PC-9 (cell line): ENCODE measurements at places on chromosomes 4 and X. TPM values are rescaled to one million over a fixed set of nuclear protein-coding genes. Genes with fewer than 3 reads are reported as not detected.

Gene JADE3
- 6.8 and 10.9 TPM in 2 replicates for total RNA-seq

Gene ATP2B3
- not detected in 2 replicates for total RNA-seq

Gene TLL1
- 0.45 and 0.46 TPM in 2 replicates for total RNA-seq

Gene TRIM75
- total RNA-seq, result not detected in 2 replicates

Gene RNF150
- total RNA-seq, result 0.15 and 0.75 TPM in 2 replicates

GRCh38 chr4:55507612-55508011, 39.1 kb downstream of the CLOCK start:
- no peak overlapping the region for H3K4me3 ChIP-seq
- no peaks in the 10 kb centered on the region for H3K4me1 ChIP-seq
- DNase-seq, result no peak
- no peaks in the 10 kb centered on the region for H3K27me3 ChIP-seq
- no peaks in the 10 kb centered on the region for H3K36me3 ChIP-seq

- H3K4me1 ChIP-seq, result no peaks in the 10 kb centered on the region
- no peaks in the 10 kb centered on the region for H3K36me3 ChIP-seq
- no peak overlapping the region for H3K27ac ChIP-seq
- no peaks in the 10 kb centered on the region for H3K27me3 ChIP-seq
- H3K4me3 ChIP-seq, result no peak overlapping the region
These were observed 19.1 kb downstream of the NOP14 start for GRCh38 chr4:2944091-2944482.

GRCh38 chrX:134026565-134027311, 41.3 kb upstream of the GPC3 start:
- H3K36me3 ChIP-seq, result no peaks in the 10 kb centered on the region
- no peak overlapping the region for H3K27ac ChIP-seq
- H3K27me3 ChIP-seq, result no peaks in the 10 kb centered on the region
- no peak for DNase-seq
- no peak overlapping the region for H3K4me3 ChIP-seq
- H3K4me1 ChIP-seq, result no peaks in the 10 kb centered on the region

- peak; percentile 39 for DNase-seq
- no peaks in the 10 kb centered on the region for H3K36me3 ChIP-seq
- H3K4me3 ChIP-seq, result peak overlapping the region; percentile 39; the same call in 1 of the 2 replicates
- peaks cover 10% of the 10 kb centered on the region for H3K4me1 ChIP-seq
- no peaks in the 10 kb centered on the region for H3K27me3 ChIP-seq
These were observed 14.4 kb downstream of the BCOR start for GRCh38 chrX:40083120-40083978.

- no peaks in the 10 kb centered on the region for H3K36me3 ChIP-seq
- H3K4me3 ChIP-seq, result peak overlapping the region; percentile 59
- no peaks in the 10 kb centered on the region for H3K4me1 ChIP-seq
- no peak for DNase-seq
These were observed 531 bp downstream of the ZNF141 start for GRCh38 chr4:337932-338758.

DNA sequence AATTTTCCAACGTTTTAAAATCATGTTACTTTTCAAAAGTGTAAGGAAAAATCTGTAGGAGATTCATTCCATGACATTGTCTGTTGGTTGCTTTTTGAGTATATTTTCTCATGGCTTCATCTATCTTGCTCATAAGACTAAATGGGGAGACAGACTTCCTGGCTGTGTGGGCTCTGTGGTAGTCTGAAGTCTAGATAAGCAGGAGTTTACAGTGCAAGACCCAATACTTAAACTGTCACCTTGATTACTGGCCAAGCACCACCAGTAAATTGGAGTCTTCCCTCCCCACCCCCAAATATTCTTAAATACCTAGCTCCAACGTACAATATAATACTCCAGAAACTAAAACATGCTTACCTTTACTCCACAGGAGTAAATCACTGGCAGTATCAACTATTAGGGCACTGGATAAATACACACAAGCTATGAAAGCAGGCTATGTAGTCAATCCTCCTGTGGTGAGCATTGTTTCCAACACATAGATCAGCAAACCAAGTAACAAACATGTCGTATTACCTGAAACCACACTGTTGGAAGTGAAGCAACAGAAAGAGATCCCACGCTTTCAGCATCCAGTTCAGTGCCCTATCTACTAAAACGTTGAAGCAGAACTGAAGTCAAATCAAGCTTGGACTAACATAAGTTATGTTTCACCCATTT, 6.2 kb downstream of the HNRNPD start:
- H3K27me3 ChIP-seq, result no peaks in the 10 kb centered on the region
- DNase-seq, result no peak
- H3K4me3 ChIP-seq, result no peak overlapping the region
- H3K4me1 ChIP-seq, result peaks cover 40% of the 10 kb centered on the region

- no peak for DNase-seq
- H3K4me1 ChIP-seq, result peaks cover 58% of the 10 kb centered on the region
- H3K27me3 ChIP-seq, result no peaks in the 10 kb centered on the region
- H3K36me3 ChIP-seq, result no peaks in the 10 kb centered on the region; the same call in 1 of the 2 replicates
- H3K4me3 ChIP-seq, result no peak overlapping the region
- H3K27ac ChIP-seq, result peak overlapping the region; percentile 23; the same call in 1 of the 2 replicates
These were observed 29.9 kb upstream of the STS start for GRCh38 chrX:7117587-7117986.

- no peaks in the 10 kb centered on the region for H3K36me3 ChIP-seq
- DNase-seq, result no peak
- H3K4me1 ChIP-seq, result no peaks in the 10 kb centered on the region
- H3K27me3 ChIP-seq, result no peaks in the 10 kb centered on the region
- no peak overlapping the region for H3K27ac ChIP-seq
- no peak overlapping the region for H3K4me3 ChIP-seq
These were observed 16.5 kb downstream of the CXCL1 start for GRCh38 chr4:73885574-73886267.

DNA sequence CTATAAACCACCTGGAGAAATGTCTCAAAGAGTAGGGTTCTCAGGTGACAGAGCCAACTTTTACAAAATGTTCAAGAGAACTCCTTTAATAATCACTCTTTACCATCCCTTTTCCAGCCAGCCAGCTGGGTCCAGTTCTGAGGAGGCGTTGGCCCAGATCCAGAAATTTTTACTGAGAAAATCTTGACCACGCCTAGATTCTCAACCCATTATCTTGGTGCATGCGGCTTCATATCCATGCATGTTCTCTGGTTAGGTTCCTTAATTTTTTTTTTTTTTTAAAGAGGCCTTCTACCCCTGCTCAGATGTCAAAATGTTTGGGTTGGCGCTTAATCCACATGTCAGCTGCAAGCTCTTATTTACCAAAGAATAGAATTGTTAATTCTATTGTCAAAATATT, 12.0 kb upstream of the MAP7D2 start:
- H3K27me3 ChIP-seq, result no peaks in the 10 kb centered on the region
- no peaks in the 10 kb centered on the region for H3K4me1 ChIP-seq
- 0 out of 2 replicates have a peak, but pooled peaks cover 12% of the 10 kb centered on the region for H3K36me3 ChIP-seq
- no peak for DNase-seq

- no peak overlapping the region for H3K27ac ChIP-seq
- DNase-seq, result no peak
These were observed 172.8 kb downstream of the SCFD2 start for GRCh38 chr4:53193111-53193510.

DNA sequence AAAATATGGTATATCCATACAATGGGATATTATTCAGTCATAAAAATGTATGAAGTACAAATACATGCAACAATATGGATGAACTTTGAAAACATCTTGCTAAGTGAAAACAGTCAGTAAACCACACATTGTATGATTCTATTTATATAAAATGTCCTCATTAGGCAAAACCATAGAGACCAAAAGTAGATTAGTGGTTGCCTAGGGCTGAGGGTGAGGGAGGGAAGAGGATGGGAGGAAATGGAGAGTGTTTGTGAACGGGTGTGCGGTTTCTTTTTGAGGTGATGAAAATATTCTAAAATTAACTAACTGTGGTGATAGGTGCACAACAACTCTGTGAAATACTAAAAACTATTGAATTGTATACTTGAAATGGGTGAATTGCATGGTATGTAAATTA, 29.6 kb downstream of the TEX11 start:
- H3K36me3 ChIP-seq, result no peaks in the 10 kb centered on the region
- H3K27me3 ChIP-seq, result no peaks in the 10 kb centered on the region
- DNase-seq, result no peak
- no peak overlapping the region for H3K27ac ChIP-seq

DNA sequence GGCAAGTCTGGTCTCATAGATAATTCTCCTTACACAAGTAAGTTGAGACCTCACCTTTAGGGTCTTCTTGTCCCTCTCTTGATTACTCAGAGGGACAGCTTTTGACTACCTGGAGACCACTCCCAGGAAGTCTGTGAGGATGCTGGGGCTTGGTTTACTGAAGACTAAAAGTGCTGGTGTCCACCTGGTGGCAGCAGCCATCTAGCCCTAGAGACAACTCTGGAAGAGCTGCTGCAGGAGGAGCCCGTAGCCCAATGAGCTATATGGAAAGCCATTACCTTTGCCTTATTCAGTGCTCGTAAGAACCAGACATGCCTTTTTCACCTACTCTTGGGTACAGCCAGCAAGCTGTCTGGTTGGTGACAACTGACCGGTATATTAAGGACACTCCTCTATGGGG, 7.3 kb downstream of the FGFBP2 start:
- peaks cover 5% of the 10 kb centered on the region; the same call in 1 of the 2 replicates for H3K4me1 ChIP-seq
- no peak overlapping the region for H3K4me3 ChIP-seq
- no peaks in the 10 kb centered on the region for H3K36me3 ChIP-seq
- no peak for DNase-seq
- H3K27me3 ChIP-seq, result no peaks in the 10 kb centered on the region
- no peak overlapping the region for H3K27ac ChIP-seq

GRCh38 chr4:56200275-56200674, 187.0 kb downstream of the AASDH start:
- no peaks in the 10 kb centered on the region for H3K4me1 ChIP-seq
- no peaks in the 10 kb centered on the region for H3K36me3 ChIP-seq
- no peak for DNase-seq

DNA sequence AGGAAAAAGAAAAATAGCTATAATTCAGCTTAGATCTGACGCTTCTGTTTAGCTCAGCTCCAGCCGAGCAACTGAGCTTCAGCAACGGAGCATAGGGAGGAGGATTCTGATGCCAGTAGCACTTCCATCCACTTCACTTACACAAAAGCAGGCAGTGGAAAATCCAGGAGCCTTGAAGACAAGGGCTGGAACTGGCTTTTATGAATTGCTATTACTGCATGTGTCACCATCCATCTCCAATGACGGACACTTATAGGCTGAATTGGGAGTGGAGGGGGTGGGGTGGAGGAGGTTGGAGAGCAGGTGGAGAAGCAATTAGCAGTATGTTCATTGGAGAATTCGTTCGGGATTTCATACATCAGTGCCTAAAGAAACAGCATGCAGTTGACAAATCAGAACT, 15.6 kb downstream of the ENOX2 start:
- H3K36me3 ChIP-seq, result no peaks in the 10 kb centered on the region
- H3K4me1 ChIP-seq, result no peaks in the 10 kb centered on the region
- H3K27me3 ChIP-seq, result no peaks in the 10 kb centered on the region
- DNase-seq, result no peak

DNA sequence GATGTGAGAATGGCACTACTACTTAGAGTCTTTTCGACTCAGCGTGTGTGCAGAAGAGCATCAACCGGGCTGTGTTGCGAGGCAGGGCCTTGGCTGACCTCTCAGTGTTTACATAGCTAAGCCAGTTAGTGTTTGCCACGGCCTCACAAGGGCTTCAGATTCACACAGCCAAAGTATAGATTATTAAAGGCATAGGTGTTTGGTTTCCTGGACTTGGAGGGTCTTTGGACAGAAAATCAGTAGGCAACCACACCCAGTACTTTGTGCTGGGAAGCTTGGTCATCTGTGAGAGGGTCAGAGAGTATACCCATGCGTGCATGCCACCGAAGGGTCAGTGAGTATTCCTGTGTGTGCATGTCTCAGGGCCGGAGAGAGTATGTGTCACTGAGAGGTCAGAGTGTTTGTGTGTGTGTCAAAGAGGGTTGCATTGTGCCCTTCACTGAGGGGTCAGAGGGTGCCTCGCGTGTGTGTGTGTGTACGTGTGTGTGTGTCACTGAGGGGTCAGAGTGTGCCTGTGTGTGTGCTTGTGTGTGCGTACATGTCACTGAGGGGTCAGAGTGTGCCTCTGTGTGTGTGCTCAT, 69.7 kb upstream of the MSANTD1 start:
- no peak overlapping the region for H3K27ac ChIP-seq
- no peak overlapping the region for H3K4me3 ChIP-seq
- H3K27me3 ChIP-seq, result no peaks in the 10 kb centered on the region
- H3K36me3 ChIP-seq, result no peaks in the 10 kb centered on the region

DNA sequence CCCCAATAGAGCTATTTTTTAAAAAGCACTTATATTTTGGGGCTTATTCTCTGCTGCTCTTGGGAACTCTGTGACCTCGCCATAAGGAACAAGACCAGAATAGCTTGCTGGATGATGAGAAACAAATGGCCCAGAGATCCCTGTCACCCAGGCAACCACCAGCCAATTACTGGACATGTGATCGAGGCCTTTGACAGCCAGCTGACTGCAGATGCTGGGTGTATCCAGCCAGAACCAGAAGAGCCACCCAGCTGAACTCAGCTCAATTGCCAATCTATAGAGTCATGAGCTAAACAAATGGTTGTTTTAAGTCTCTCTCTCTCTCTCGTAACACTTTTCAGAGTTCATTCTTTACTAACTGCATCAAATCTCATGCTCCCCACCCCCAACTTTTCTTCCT, 24.4 kb upstream of the CITED1 start:
- no peaks in the 10 kb centered on the region for H3K4me1 ChIP-seq
- no peaks in the 10 kb centered on the region for H3K27me3 ChIP-seq
- no peak overlapping the region for H3K27ac ChIP-seq
- no peaks in the 10 kb centered on the region for H3K36me3 ChIP-seq
- no peak for DNase-seq
- no peak overlapping the region for H3K4me3 ChIP-seq

DNA sequence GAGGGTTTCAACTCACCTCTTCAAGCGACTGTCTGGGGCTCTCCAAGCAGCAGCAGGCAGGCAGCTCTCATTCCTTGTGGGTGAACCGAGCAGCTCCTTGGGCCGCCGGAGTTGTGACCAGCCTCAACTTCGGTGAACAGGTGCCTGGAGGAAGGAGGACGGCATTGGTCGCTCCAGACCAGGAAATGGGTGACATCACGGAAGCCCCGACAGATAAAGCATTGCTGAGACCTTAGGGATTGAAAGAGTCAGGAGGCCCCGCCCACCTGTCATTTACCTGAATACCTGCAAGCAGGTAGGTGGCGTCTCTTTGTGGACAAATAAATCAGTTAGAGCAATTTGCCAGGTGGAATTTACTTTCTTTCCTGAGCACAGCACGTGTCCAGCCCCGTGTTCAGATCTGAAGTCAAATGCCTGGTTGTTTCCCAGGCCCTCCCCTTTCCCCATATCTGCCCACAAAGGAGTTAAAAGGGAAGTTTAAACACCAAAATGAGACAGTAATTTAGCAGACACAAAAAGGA, at the start of gene LNX1:
LNX1 (minus strand) TSS at position 115 of the 521 bp plus-strand sequence. CDS start 17,484 bp downstream, outside the sequence.
- peak within 1 kb of the TSS; percentile 62 for H3K27ac ChIP-seq
- H3K4me3 ChIP-seq, result peak within 1 kb of the TSS; percentile 58
- peak; percentile 96 for DNase-seq
- no peaks in the 10 kb centered on the region for H3K36me3 ChIP-seq
- peaks cover 27% of the 10 kb centered on the region for H3K4me1 ChIP-seq
